Stimulated activated CD4-positive, alpha-beta T cell treated with anti-CD3 and anti-CD28 coated beads, Interleukin-4, amount 100 ng/mL, for 24 hours (primary cell): ENCODE measurements at places on chromosomes 12 and 14.
A peak's percentile ranks its signal among the peaks of the same experiment; 100 is the strongest.

- no peak for DNase-seq
Observed at GRCh38 chr14:50345846-50346422, 33.8 kb downstream of the DMAC2L start.

DNA sequence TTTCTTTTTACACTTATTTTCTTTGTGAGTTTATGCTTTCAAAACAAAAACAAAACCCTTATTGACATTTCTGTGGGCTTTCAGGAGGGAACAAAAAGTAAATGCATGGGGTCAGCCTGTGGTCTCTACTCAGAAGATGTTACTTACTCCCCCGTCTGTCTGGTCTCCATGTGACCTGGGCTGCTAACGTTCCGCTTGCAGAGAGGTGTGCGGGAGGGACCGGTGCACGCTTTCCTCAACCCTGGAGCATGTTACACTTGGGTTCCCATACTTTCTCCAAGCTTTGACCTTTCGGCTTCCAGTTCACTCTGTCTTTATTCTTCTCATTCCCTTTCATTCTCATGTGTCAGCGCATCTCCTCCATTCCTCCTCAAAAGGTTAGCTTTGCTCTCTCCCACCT, 36.5 kb downstream of the ZC3H14 start:
- no peak for DNase-seq

- DNase-seq: no peak
Observed at GRCh38 chr12:123995023-123995748, 22.2 kb downstream of the ZNF664 start.

- no peak for DNase-seq
Observed at GRCh38 chr14:88251650-88252049, 71.4 kb downstream of the KCNK10 start.

DNA sequence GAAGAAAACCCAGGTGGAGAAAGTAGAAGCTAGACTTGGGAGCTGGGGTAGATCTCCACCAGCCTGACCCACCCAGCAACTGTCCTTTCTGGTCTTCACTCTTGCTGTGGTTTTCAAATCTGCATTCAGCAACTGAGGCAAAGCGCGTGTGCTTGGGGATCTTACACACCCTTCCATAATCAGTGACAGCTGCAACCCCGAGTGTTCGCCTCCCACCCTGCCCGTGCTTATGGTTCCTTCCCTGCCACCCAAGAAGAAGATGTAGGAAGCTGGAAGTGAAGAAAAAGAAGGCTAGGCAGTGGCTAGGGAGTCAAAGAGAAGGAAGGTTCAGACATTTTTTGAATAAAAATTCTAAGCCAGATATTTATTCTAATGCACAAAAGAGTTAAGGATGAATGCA, 162.6 kb upstream of the CCND2 start:
- no peak for DNase-seq

GRCh38 chr14:83379436-83379835, 1845.8 kb upstream of the SEL1L start:
- DNase-seq: no peak

GRCh38 chr12:92654929-92655328, 47.9 kb upstream of the PLEKHG7 start:
- DNase-seq: no peak

DNA sequence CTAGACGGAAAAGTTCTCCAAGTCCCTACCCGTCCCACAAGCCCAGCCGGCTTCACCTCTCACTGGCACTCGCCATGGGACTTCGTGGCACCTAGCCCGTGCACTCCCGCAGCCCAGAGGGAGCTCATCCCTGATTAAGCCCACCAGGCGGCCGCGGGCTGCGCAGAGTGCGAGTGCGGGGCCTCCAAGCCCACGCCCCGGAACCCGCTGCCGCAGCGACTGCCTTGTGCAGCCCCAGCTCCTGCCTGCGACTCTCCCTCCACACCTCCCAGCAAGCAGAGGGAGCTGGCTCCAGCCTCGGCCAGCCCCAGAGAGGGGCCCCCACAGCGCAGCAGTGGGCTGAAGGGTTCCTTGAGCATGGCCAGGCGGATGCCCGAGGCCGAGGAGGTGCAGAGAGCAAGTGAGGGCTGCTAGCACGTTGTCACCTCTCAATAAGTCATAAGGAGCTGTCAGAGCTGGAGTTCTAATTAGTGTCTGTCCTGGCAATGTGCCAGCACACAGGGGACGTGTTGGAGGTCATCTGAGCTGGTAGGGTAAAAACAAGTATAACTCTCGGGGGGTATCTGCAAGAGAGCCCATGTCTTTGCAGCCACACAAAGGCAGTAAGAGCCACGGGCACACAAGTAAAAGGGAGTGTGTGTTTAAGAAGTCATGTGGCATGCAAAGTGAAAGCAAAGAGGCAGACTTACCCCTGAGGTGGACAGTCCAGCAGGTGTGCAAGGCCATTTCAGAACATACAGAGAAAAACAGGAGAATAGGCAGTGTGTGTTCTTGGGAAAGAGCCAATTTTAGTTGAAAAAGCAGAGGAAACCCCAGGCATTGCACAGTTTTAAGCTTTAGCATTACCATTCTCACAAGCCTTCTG, 27.1 kb upstream of the TMTC2 start:
- DNase-seq: no peak

GRCh38 chr12:22881878-22882385, 257.0 kb downstream of the ETNK1 start:
- no peak for DNase-seq

DNA sequence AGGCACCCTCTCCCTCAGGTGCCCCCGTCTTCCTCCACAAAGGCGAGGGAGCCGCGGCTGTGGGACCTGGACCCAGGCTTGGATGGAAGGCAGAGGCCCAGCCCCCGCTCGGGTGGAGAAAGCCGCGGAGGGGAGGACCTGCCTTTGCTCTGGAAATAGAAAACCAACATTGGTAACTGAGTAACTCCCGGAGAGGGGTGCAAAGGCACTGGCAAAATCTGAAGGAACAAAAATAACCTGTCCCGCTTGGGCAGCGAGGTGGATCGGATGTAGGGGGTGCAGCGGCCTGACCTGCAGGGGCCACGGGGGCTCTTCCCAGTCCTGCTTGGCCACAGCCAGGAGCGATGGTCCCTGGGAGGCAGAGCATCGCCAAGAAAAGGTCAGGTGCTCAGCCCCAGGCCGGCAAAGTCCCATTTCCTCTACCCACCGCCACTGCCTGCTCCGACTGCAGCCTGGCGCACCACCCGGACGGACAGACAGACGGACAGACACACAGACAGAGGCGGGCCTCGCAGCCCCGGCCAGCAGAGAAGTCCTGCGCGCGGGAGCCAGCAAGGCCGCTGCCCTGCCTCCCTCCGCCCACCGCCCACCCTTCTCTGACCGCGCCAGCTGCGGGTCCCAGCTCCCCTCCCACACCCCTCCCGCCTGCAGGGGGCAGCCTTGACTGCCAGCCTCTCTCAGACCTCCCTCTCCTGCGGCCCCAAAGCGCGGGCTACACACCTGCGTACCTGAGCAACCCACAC, 21.4 kb upstream of the TMEM106C start:
- DNase-seq: peak; percentile 39

DNA sequence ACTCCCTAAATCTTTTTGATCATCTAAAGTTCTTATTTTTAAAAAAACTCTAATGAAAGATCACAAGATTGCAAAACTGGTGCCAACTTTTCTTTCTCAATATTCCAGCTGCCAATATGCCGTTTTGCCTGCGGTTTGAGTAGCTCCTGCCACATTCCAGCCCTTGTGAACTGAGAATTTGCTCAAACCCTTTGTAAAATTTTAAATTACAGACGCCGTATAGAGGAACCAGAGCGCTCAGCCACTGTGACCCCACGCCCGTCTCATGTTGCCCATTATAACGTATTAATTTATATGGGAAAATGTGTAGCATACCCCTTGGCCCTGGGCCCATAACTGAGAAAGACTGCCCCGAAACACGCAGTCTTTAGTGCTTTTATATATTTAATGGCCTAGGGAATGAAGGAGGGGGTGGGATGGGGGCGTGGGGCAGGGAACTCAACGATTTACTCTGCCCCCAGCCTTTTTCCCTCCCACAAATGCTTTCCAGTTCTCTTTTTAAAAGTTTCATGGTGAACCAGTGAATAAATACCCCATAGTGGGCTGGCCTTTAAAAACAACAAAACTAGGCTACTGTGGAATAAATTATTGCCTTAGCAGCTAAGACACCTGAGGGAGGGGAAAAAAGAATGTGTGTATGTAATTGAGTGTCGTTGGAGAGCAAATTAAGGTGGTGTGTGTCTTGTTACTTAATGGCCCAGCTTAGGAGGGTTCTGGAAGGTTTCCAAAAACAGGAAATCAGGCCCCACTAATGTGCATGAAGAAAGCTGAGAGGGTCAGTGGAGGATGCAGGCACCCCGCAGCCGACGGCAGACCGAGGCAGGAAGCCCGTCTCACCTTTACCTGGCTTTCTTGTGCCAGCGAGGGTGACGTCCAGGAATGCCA, 45.7 kb upstream of the RFLNA start:
- DNase-seq: no peak

- no peak for DNase-seq
Observed at GRCh38 chr12:25714198-25714984, 161.3 kb upstream of the LMNTD1 start.

DNA sequence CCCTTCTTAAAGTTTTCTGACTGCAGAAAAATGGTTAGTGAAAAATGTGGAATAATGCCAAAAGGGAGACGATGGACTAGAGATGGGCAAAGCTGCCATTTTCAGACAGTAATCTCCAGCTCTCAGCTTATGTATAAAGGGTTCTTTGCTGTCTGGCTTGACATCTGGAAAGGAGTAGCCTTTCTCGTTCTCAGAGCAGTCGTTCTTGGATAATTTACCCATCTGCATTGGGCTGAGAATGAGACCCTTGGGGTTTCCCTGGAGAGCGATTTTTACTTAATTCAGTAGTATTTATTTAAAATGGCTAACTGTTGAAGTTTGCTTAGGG, 1.2 kb downstream of the NUDT4 start:
- no peak for DNase-seq

DNA sequence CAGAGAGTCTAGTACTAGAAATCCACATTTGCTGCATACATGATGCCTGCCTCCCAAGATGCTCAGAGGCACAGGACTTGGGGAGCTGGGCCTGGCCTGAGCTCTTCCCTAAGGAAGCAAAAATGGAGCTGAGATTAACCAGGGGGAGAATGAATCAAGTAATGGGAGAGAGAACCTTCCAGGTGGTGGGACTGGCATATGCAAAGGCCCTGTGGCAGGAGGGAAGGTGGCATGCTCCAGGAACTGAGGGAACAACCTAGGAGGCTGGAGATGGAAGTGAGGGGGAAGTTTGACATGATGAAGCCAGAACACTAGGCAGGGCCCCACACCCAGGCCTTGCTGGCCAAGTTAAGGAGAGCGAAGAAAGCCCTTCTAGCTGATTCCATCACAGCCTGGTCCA, 23.3 kb downstream of the TMEM63C start:
- no peak for DNase-seq

GRCh38 chr14:52833891-52834290, 42.5 kb upstream of the GNPNAT1 start:
- no peak for DNase-seq

- DNase-seq: no peak
Observed at GRCh38 chr14:63091394-63091996, 46.2 kb upstream of the KCNH5 start.

- no peak for DNase-seq
Observed at GRCh38 chr14:31657917-31658316, 96.7 kb downstream of the NUBPL start.

GRCh38 chr12:7101694-7102131, 7.3 kb downstream of the C1RL start:
- DNase-seq: no peak

GRCh38 chr14:36967892-36968555, 204.4 kb downstream of the SLC25A21 start:
- no peak for DNase-seq

DNA sequence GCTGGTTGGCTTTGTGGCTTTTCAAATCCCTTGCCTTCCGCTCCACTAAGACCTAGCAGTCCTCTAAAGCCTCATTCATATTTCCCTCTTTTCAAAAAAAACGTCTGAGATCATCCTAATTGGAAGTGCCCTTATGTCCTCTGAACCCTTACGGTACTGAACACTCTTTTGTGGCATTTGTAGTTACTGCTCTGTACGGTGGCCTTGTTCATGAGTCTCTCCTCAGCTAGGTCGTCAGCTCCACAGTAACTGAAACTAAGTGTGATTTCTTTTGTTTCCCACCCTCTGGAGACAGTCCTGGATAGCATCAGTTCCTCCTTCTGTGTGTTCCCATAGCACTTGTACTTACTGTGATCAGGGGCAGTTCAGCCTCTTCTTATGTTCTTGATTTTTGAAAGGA, 49.7 kb downstream of the DAAM1 start:
- no peak for DNase-seq

DNA sequence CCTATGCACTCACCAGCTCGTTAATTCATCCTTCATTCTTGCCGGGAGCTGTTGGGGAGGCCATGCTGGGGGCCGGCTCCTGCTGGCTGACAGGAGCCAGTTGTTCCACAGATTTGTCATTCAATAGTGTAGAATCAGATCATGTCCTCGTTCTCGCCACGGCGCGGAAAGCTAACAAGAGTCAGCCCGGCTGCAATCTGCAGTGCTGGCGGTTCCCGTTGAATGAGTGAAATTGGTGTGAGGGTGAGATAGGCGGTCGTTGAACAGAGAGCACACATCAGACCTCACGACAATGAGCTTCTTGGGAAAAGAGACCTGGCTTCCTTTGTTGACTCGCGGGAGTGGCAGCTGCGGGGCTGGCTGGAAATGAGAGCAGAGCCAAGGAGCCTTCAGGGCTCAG, 57.5 kb downstream of the KIF26A start:
- no peak for DNase-seq

DNA sequence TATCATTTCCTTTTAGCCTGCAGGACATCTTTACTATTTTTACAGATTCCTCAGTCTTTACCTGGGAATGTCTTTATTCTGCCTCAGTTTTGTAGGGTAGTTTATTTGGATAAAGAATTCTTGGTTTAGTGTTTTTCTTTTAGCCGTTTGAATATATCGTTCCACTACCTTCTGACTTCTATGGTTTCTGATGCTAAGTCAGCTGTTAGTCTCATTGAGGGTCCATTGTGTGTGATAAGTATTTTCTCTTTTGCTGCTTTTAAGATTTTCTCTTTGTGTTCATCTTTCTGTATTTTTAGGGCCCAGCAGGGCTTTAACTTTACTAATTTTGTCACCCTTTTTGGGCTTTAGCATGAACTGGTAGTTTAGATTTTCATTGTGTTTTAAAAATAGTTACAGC, 113.5 kb downstream of the MNAT1 start:
- DNase-seq: no peak

GRCh38 chr14:21520767-21521166, 5.4 kb downstream of the SALL2 start:
- DNase-seq: no peak

- no peak for DNase-seq
Observed at GRCh38 chr12:70660620-70661219, 23.5 kb upstream of the PTPRB start.

- DNase-seq: no peak
Observed at GRCh38 chr12:44544018-44544417, 332.1 kb downstream of the NELL2 start.
